ENCODE measurements at places on chromosomes 1 and 21. TPM values are rescaled to one million over a fixed set of nuclear protein-coding genes. Genes with fewer than 3 reads are reported as not detected.

The SETSIP gene
- not detected for polyA plus RNA-seq

DNA sequence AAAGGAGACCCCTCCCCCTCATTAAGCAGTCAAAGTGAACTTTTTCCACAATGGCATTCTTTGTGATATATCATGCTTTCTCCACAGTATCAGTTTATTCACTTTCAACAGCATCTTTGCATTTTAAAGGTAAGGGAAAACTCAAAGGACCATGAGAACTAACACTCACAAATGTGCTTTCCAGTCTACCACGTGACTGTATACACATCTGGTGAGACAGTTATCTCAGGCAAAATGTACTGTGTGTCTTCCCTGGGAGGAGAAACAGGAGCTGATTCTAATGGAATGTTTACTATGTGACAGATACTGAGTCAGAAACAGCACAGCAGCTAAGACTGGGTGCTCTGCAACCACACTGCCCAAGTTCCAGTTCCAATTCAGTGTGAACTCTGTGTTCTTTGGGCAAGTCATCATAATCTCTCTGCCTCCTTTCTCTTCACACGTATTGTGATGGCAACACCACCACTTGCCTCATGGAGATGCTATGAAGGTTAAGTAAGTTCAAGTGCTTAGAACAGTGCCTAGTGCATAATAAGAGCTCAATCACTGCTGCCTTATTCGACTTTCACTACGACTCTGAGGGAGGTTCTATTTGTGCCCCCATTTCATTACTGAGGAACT lies 79.0 kb downstream of the SLC45A1 start:
- no peaks in the 10 kb centered on the region for H3K27me3 ChIP-seq
- no peak overlapping the region for H3K4me3 ChIP-seq
- DNase-seq = no peak
- H3K36me3 ChIP-seq = peaks cover 35% of the 10 kb centered on the region
- H3K27ac ChIP-seq = peak overlapping the region; percentile 69

The BEST4 gene
- 0.06 TPM for polyA plus RNA-seq

GRCh38 chr1:180911640-180912191 lies 981 bp upstream of the KIAA1614 start:
- no peak for DNase-seq
- H3K27me3 ChIP-seq = no peaks in the 10 kb centered on the region
- H3K4me3 ChIP-seq = peak overlapping the region; percentile 52
- peak overlapping the region; percentile 85 for H3K27ac ChIP-seq
- H3K4me1 ChIP-seq = no peaks in the 10 kb centered on the region

- no peak overlapping the region for H3K4me3 ChIP-seq
- no peaks in the 10 kb centered on the region for H3K27me3 ChIP-seq
- H3K27ac ChIP-seq = peak overlapping the region; percentile 42
- no peaks in the 10 kb centered on the region for H3K36me3 ChIP-seq
These were observed 1.4 kb upstream of the SHISA4 start for GRCh38 chr1:201887116-201887866.

- H3K27ac ChIP-seq = no peak overlapping the region
- peaks cover 21% of the 10 kb centered on the region for H3K4me1 ChIP-seq
- no peak for DNase-seq
- no peak overlapping the region for H3K4me3 ChIP-seq
These were observed 121.6 kb upstream of the IRF2BP2 start for GRCh38 chr1:234731569-234732085.

The NOTCH2 gene
- polyA plus RNA-seq = 20.7 TPM

GRCh38 chr1:201709564-201710295 lies 119.2 kb upstream of the IPO9 start:
- DNase-seq = peak; percentile 78
- H3K36me3 ChIP-seq = no peaks in the 10 kb centered on the region
- peaks cover 37% of the 10 kb centered on the region for H3K4me1 ChIP-seq
- no peak overlapping the region for H3K4me3 ChIP-seq
- H3K27me3 ChIP-seq = no peaks in the 10 kb centered on the region

The OR2T2 gene
- polyA plus RNA-seq = not detected

The CYP4Z1 gene
- 0.61 TPM for polyA plus RNA-seq

DNA sequence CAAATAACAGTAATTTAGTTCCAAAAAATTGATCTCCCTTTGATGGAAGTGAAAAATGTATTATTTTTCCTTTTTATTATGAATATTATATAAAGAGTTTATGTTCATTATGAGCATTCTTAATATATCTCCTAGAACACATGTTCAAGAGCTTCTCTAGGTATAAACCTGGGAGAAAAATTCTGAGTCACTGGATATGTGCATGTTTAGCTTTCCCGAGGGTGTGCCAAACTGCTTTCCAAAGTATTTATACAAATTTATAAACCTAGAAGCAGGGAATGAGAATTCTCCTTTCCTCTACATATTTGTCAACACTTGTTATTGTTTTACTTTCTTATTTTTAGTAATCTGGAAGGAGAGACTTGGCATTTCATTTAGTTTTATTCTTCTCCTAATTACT lies 25.0 kb downstream of the XCL2 start:
- no peak for DNase-seq
- H3K27me3 ChIP-seq = no peaks in the 10 kb centered on the region
- peaks cover 2% of the 10 kb centered on the region for H3K4me1 ChIP-seq
- no peak overlapping the region for H3K27ac ChIP-seq
- no peaks in the 10 kb centered on the region for H3K36me3 ChIP-seq

The LRRC3 gene
- polyA plus RNA-seq = 5.8 TPM

The KIAA0040 gene
- 16.0 TPM for polyA plus RNA-seq

GRCh38 chr1:14672005-14672404 lies 73.5 kb downstream of the KAZN start:
- no peak overlapping the region for H3K4me3 ChIP-seq
- no peaks in the 10 kb centered on the region for H3K27me3 ChIP-seq
- no peak overlapping the region for H3K27ac ChIP-seq
- no peak for DNase-seq

DNA sequence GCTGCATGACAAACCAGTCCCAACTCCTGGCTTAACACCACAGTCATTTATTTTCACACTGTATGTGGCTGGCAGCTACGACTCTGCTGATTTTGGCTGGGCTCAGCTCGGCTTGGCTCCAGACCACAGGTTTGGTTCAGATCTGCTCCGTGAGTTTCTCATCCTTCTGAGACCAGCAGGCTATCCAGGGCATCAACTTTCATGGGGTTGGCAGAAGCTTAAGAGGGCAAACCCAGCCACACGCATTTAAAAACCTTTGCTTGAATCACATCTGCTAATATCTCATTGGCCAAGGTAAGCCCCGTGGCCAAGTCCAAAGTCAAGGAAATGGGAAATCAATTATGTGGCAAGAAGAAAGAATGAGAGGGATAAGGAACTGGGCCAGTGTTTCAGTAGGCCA lies 574.2 kb downstream of the MATN1 start:
- H3K27ac ChIP-seq = no peak overlapping the region
- H3K4me1 ChIP-seq = no peaks in the 10 kb centered on the region
- DNase-seq = no peak
- H3K4me3 ChIP-seq = no peak overlapping the region
- no peaks in the 10 kb centered on the region for H3K27me3 ChIP-seq

- no peak for DNase-seq
- H3K4me3 ChIP-seq = no peak overlapping the region
- H3K27me3 ChIP-seq = no peaks in the 10 kb centered on the region
These were observed 291.6 kb downstream of the PTBP2 start for GRCh38 chr1:97013136-97013535.

The KAZN gene
- polyA plus RNA-seq = 0.65 TPM

- H3K27ac ChIP-seq = no peak overlapping the region
- no peaks in the 10 kb centered on the region for H3K4me1 ChIP-seq
- H3K27me3 ChIP-seq = no peaks in the 10 kb centered on the region
- DNase-seq = no peak
- no peaks in the 10 kb centered on the region for H3K36me3 ChIP-seq
- H3K4me3 ChIP-seq = no peak overlapping the region
These were observed 1.5 kb upstream of the TTC24 start for GRCh38 chr1:156578055-156578454.

DNA sequence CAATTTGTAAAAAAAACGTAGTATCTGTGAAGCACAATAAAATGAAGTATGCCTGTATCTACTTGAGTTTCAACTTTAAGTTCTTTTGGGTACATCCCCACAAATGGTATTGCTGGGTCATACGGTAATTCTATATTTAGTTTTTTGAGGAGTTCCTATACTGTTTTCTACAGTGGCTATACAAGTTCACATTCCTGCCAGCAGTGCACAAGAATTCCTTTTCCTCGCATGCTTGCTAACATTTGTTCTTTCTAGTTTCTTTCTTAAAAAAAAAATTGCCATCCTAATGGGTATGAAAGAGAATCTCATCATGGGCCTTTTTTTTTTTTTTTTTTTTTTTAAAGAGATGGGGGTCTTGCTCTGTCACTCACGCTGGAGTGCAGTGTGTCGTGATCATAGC lies 41.9 kb downstream of the UCK2 start:
- H3K4me3 ChIP-seq = no peak overlapping the region
- H3K4me1 ChIP-seq = no peaks in the 10 kb centered on the region
- no peaks in the 10 kb centered on the region for H3K36me3 ChIP-seq
- DNase-seq = no peak

GRCh38 chr1:216140730-216141524 lies 282.3 kb downstream of the USH2A start:
- no peak for DNase-seq
- no peaks in the 10 kb centered on the region for H3K27me3 ChIP-seq

- peaks cover 58% of the 10 kb centered on the region for H3K36me3 ChIP-seq
- H3K27me3 ChIP-seq = no peaks in the 10 kb centered on the region
- H3K4me1 ChIP-seq = peaks cover 19% of the 10 kb centered on the region
These were observed 3.4 kb downstream of the KDM4A start for GRCh38 chr1:43653339-43653738.

GRCh38 chr1:61005614-61006580 lies 76.5 kb upstream of the NFIA start:
- no peaks in the 10 kb centered on the region for H3K27me3 ChIP-seq
- DNase-seq = no peak
- no peak overlapping the region for H3K27ac ChIP-seq
- no peaks in the 10 kb centered on the region for H3K4me1 ChIP-seq
- no peaks in the 10 kb centered on the region for H3K36me3 ChIP-seq

The ZNF697 gene
- 6.9 TPM for polyA plus RNA-seq

The ZNF593OS gene
- not detected for polyA plus RNA-seq

The STIL gene
- polyA plus RNA-seq = 0.19 TPM

The PGLYRP3 gene
- polyA plus RNA-seq = not detected

GRCh38 chr21:38404177-38404576 lies 94.1 kb downstream of the ERG start:
- H3K4me3 ChIP-seq = no peak overlapping the region
- no peak for DNase-seq
- no peak overlapping the region for H3K27ac ChIP-seq

The HSPG2 gene
- 315 TPM for polyA plus RNA-seq
